Muscle of back (tissue), 13 donors: ENCODE measurements at places on chromosomes 2 and 18. TPM values are rescaled to one million over a fixed set of nuclear protein-coding genes. Genes with fewer than 3 reads are reported as not detected.

STARD6 gene
- 0.23 TPM for polyA plus RNA-seq

PTPRN gene
- 0.48 TPM for polyA plus RNA-seq

CRYBA2 gene
- polyA plus RNA-seq: not detected

AKAIN1 gene
- polyA plus RNA-seq: not detected

- no peak for DNase-seq
These were observed 157.6 kb upstream of the NRP2 start for GRCh38 chr2:205524656-205525055.

- DNase-seq: no peak
These were observed 1615.8 kb upstream of the TMEFF2 start for GRCh38 chr2:193810533-193810932.

DNA sequence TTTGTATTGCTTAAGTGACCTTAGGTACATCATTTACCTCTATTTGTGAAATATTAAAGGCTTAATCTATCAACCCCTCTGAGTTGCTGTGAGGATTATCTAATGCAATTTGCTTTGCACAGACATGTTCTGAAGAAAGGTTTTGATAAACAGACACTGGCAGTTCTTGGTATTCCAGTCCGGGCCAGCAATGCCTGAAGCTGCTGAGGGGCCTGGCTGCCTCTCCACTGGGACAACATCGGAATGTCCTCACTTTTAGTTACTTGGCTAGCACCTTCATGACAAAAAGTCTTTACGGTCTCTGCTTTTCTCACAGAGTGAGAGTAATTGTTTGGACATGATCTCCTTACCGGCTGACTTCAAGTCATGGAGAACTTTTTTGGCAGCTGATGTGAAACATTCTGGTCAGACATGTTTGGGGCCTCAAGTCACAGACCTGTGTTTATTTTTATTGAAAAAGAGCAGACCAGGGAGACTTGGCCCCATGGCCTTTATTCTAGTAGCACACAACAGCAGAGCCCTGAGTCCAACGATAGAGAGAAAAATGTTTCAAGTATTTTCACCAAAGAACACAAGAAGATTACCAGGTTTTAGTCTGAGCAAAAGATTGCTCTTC, 1112.3 kb upstream of the FANCL start:
- DNase-seq: no peak

- DNase-seq: no peak
These were observed 633 bp downstream of the BCL2 start for GRCh38 chr18:63318889-63319382.

GRCh38 chr2:159903443-159904126, 105.6 kb upstream of the CD302 start:
- DNase-seq: peak; percentile 45
